KBM-7 (cell line): ENCODE measurements at places on chromosomes 3 and 15.

GRCh38 chr3:135918600-135918999, 46.9 kb upstream of the PPP2R3A start:
- peak; percentile 26 for DNase-seq

DNA sequence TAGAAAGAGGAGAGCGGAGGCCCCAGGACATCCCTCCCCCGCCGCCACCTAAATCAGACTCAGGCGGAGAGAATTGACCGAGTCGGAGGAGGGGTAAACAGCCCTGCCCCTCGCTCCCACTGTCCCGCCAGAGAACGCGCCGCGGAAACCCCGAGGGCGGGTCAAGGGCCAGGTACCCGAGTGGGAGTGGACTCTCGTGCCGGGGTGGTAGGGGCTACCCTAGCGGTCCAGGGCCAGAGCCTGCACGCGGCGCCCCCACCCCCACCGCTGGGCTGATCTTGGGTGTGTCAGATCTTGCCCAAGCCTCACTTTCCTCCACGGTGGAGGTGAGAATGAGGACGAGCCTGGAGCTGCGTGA, 19.0 kb downstream of the SPATA12 start:
- no peak for DNase-seq

DNA sequence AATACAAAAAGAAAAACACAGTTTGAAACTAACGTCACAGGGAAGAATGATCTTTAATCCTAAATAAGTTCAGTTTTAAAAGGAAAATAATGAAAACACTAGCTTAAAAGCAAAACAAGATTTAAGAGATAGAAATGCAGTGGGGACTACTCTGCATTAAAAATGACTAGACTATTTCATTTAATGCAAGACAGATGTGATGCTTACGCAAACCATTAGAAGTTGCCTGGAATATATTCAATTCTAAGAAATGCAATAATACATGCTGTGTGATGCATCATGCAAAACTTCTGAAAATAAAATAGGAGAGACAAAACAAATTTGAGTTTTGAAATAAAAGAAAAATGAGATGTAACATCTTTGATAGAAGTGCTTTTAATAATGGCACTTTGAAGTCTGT, 97.6 kb upstream of the STRIT1 start:
- no peak for DNase-seq

DNA sequence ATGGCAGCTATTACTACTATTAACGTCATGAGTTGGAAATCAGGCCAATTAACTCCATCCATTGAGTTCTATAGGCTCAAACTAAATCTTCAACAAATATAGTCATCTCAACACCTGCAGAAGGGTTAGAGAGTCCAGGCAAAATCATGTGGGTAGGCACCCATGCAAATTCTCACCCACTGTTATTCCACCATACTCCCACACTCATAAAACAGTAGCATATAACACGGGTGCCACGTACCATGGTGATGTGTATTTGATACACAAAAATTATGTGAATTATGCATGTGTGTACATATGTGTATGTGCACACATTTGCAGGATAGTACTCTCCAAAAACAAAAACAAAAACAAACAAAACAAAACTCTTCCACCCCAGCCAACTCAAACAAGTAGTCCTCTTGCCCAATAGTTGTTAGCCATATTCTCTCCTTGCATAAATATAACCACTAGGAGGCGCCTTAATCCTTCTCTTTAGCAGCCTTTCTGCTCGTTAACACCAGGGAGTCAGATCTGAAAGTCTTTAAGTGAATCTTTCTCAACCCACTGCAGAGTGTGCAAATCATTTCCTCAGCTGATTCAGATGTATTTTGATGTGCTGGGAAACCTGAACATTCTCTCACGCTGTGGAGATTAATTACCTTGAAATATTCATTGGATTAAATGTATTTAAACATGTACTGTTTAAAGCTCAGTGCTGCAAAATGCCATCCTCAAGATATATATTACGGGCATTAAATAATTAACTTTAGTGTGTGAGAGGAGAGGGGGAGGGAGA, 38.0 kb upstream of the COPB2 start:
- peak; percentile 72 for DNase-seq

DNA sequence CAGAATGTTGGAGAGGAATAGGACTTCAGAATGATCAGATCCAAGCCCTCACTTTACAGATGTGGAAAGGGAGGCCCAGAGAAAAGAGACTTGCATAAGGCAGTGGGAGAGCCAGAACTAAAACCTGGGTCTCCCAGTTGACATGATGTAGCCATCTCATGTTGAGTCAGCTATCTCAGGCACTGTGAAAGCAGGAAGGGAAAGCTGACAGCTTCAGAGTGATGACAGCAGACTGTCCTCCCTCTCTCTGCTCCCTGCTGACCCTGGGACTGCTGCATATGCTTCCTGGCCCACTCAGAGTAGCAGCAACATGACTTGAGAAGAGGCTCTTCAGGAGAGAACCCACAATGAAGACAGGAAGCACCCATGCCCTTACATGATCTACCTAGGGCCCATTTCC, 14.7 kb downstream of the FHIT start:
- no peak for DNase-seq

DNA sequence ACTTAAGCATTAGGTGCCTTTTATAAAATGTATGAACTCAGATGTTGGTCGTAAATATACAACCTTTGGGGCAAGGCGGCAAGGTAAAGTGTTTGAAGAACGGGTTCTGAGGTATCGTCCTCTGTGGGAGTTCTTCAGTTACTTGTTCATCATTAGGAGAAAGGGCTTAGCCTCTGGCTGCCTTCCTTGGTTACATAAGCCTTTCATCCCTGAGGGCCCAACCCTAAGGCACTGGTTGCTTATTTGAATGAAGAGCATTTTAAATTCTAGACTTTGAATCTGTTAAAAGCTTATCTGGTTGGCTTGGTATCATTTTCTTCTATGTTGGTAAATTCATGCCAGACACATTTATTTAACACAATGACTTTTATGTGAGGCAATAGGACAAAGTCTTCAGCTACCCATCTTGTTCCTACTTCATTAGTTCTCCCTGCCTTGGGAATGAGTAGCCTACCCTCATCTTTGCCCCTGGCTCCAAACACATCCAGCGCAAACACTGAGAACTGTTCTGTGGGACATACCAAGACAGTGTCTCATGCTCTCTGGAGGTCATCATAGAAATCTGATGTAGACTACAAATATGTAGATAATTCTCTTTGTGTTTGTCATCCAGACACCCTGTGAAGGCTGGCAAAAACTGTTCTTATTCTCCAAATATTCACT, 12.4 kb upstream of the CCDC80 start:
- DNase-seq: no peak

GRCh38 chr3:60798456-60798855, 452.8 kb downstream of the FHIT start:
- DNase-seq: no peak

DNA sequence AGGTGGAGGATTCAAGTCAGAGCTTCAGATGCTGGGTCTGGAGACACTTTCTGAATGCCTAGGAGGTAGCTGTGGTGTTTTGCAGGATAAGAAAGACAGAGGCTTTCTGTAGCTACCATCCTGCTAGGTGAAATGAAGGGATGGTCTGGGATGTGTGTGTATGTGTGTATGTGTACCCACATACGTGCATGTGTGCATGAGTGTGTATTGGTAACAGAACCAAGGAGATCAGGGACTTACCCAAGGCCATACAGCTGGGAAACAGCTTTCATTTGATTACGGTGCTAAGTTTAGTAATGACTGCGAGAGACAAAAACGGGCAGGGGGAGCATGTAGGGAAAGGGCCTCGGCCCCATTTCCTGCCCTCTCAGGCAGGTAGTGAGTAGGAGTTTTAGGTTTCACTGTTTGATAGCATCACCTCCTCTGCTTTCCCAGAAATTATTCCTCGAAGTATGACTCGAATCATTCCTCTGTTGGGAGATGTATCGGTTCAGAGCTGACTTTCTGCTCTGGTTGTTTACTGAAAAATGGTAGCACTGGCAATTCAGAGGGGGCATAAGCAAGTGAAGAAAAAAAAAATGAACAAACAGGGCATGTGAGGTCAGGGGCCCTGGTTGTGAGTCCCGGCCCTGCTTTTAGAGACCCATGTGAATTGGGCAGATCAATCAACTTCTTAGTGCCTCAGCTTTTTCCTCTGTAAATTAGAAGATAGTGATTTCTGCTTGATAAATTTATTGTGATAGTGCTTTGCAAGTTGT, 130.7 kb downstream of the LPP start:
- no peak for DNase-seq

DNA sequence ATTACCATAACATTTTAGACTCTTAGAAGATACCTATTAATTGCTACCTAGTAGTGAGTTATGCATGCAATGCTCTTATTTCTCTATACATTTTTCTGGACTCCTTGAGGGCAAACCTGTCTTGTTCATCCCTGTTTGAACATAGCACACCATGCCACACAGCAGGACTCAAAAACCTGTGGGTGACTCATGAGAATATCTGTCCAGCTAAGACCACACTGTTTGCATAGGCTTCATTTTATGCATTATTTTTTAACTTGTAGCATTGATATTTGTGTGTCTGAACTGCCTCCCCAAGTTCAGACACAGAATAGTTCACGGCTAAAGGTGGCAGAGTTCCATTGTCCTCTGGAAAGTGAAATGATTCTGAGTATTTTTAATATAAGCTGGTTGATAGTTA, 1.8 kb downstream of the LMCD1 start:
- DNase-seq: no peak

DNA sequence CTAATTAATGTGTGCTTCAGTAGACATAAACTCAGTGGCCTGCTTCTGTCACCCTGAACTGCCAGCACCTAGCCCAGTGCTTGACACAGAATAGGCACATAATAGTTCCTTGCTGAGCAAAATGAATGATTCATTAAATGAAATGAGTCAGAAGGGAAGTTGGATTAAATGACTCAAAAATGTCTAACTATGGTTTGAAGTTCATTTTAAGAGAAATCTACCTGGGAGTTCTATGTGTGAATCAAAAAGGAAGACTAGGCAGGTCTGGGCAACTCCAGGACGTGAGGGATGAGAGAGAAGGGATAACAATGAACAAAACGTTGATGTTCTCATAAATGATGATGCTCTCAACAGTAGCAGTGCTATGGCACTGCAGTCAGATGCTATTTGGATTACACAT, 175.0 kb downstream of the CFAP20DC start:
- DNase-seq: no peak

GRCh38 chr3:6861625-6862000, 698 bp downstream of the GRM7 start:
- DNase-seq: no peak

GRCh38 chr3:171461525-171461917, 1.3 kb upstream of the TNIK start:
- DNase-seq: no peak

GRCh38 chr3:133540896-133541674, 32.4 kb upstream of the CDV3 start:
- peak; percentile 54 for DNase-seq

DNA sequence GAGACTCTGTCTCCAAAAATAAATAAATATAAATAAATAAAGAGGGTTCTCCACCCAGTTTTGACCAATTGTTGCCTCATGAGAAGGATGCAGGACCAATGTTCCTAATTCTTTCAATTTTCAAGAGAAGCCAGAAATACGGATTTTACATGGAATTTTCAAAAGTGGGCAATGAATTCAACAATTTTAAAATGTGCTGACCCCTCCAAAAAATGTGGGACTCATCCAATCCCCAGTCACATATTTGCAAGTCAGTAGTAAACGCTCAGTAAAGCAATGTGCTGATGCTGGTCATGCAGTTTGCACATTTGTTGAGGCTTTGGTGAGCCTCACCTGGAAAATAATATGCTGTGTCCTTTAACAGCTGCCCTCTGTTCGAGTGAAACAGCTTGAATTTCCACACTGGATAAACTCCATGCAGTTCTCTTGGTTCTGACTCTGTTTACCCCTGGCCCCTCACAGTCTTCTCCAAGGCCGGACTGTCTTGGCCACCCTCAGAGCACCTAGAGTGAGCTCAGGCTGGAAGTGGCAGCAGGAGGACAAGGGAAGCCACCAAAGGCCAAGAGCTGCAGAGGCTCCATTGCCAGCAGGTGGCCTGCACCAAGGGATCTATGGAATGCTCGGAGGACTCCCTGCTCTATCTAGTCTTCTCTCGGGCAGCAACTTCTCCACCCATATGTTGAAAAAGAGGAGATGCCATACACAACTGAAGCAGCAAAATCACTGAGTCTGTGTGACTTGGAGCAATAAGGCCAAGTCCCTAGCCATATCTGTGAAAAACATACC, 246.8 kb downstream of the UACA start:
- no peak for DNase-seq

GRCh38 chr3:108408883-108409799, 101.3 kb downstream of the MYH15 start:
- no peak for DNase-seq

DNA sequence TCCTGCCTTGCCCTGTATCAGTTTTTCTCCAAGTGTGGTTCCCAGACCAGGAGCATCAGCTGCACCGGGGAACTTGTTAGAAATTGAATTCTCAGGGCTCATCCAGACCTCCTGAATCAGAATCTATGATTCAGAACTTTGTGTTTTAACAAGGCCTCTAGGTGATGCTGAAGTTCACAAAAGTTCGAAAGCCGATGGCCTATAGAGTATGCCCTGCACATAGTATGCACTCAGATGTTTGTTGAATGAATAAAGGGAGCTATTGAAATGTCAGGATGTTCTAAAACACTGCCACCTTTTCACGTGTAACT, 664 bp upstream of the LARP6 start:
- DNase-seq: no peak

DNA sequence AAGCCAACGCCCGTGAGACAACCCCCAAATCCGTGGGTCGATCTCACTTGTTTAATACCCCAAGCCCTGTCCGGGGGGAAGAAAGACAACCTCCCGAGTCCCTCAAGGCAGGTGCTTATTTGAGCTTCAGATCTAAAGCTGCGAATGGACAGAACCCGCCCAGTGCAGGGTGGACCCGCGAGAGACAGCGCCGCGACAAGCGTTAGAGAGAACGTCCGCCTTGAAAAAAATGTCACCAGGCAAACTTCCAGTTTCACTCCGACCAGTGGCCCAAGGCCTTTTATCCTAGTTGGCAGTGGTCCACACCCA, 740 bp upstream of the OXSR1 start:
- no peak for DNase-seq

DNA sequence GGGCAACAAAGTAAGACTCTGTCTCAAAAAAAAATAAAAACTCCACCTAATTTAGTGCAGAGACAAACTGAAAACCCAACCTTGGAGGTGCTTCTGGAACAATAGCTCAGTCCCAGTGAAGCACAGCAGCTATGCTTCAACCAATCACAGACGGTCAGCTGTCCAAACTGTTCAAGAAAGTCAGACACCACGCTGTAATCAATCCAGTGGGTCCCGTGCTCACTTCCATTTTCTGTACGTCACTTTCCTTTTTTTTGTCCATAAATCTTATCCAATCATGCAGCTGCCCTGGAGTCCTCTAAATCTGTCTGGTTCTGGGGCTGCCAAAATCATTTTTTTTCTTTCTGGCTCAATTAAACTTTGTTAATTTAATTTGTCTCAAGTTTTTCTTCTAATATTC, 93.6 kb upstream of the FAM174B start:
- DNase-seq: no peak

- DNase-seq: peak; percentile 37
These were observed 518.6 kb downstream of the GBE1 start for GRCh38 chr3:81242871-81243270.
